Mesothelial cell of epicardium (in vitro differentiated cells): ENCODE measurements at places on chromosomes 13 and 19.

DNA sequence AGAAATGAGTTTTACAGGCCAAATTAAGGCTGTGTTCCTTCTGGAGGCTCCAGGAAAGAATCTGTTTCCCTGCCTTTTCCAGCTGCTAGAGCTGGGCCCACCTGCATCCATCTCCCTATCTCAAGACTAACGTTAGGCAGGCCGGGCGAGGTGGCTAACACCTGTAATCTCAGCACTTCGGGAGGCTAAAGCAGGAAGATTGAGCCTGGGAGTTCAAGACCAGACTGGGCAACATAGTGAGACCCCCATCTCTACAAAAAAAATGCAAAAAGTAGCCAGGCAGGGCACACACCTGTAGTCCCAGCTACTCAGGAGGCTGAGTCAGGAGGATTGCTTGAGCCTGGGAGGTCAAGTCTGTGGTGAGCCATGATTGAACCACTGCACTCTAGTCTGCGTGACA, 14.6 kb downstream of the HIF3A start:
- DNase-seq, result no peak

DNA sequence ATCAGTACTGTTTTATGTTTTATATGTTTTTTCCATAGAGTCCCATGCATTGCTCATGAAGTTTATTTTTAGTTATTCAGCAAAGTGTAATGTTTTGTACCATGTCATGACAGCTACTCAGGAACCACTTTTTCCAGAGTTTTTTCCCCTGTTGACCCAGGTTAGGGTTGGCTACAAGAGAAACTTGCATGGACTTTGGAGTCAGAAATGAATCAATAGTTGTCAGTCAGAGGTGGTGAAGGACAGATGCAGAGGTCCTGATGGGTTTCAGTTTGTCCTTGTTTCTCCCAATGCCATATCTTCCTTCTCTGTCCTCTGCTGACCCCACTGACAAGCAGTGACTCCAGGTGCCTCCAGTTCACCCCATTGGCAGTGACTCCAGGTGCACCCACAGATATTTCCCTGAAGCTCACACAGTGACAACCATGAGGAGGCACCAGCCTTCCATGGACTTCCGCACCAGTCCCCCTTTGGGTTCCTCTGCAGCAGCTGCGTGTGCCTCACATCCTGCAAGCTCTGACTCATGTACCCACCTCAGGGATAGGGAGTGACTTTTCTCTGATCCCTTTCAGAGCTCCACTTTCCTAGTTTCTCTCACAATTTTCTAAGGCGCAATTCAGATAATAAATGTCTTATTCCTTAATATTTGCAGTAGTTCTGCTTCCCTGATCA, 92.1 kb downstream of the AKAP11 start:
- no peak for DNase-seq

- DNase-seq, result no peak
These were observed 2.7 kb downstream of the CC2D1A start for GRCh38 chr19:13908674-13909073.

- DNase-seq, result no peak
These were observed 71.6 kb upstream of the TM9SF2 start for GRCh38 chr13:99429670-99430069.

GRCh38 chr19:19530423-19530804, 1.7 kb downstream of the YJEFN3 start:
- DNase-seq, result no peak

DNA sequence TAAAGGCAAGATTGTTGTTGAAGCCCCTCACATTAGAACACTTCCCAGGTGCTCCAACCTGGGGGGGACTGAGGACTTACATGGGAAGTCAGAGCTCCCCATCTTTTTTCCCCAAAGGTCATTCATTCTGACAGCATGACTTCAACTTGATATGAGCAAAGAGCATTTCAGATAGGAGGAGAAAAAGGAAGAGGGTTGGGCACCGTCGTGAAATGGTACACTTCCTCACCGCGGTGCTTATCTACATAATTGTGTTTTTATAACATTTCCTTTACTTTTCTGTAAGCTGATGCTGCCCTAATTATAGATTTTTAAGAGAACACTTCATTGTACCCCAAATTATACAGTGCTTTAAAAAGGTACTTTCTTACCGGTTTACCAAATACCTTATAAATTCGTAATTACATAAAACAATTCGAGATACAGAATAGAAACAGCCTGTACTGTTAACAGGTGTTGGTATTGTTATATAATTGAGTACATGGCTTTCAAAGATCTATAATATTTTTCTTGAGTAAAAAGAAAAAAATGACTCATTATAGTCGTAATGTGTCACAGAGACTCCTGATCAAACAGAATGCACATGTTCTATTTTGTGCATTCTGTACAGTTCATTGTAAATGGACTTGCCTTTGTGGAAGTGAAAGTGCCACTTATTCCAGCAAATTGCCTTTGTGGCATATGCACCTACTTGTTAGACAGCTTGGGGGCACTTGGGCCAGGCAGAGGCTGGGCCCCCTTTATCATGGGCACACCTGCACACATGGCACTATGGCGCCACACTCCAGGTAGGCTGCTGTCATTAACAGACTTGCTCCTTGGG, 81.8 kb downstream of the GGACT start:
- DNase-seq, result no peak

DNA sequence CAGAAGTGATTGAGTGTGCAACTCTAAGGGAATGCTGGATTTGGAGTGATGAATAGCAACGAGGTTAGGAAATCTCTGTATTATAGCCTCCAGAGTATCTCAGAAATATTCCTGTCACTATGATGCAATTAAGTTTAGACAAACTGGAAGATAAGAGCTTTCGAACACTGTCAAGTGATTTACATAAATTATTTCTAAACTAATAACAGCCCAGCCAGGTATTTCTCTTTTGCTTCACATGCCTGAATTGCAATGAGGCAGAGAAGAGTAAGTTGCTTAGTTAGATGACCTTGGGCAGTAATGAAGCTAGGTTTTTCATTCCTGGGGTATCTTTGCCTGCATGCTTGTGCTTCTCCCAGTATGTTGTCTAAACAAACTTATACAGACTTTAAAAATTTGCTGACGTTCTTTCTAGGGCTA, 134.5 kb downstream of the LMO7 start:
- DNase-seq, result no peak

GRCh38 chr13:44719857-44720671, 143.9 kb upstream of the TSC22D1 start:
- DNase-seq, result no peak

- DNase-seq, result no peak
These were observed 10.9 kb downstream of the GARRE1 start for GRCh38 chr19:34265221-34265650.

DNA sequence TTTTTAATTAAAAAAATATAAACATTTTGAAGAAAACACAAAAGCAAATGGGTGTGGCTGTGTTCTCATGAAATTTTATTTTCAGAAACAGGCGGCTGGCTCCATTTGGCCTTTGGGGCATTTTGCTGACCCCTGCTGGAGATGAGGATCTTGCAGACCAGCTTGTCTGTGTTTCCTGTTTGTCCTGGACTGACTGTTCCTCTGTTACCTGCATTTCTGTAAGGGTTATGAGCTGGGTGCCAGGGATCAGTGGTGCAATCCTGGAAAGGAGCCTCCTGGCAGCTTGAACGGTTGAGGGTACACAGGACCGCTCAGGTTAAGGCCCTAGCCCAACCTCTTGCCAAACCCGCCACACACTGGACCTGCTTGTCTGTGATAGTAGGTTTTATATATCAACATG, 49.9 kb downstream of the ZNF787 start:
- no peak for DNase-seq

DNA sequence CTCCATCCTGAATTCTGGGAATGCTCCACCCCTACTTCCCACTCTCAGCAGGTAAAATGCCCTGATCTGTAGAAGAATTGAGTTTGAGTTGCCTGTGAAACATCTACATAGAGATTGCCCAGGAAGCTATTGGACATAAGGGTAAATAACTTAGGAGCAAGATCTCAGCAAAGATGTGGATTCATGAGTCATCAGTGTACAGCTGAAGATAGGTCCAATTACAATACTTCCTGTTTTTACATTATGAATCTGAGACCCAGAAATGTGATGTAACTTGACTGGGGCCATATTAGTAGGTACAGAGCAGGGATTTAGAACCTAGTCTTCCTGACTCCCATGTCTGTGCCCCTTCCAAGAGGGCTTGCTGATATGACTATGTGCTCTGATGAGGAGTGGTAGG, 79.4 kb upstream of the FNDC3A start:
- no peak for DNase-seq

DNA sequence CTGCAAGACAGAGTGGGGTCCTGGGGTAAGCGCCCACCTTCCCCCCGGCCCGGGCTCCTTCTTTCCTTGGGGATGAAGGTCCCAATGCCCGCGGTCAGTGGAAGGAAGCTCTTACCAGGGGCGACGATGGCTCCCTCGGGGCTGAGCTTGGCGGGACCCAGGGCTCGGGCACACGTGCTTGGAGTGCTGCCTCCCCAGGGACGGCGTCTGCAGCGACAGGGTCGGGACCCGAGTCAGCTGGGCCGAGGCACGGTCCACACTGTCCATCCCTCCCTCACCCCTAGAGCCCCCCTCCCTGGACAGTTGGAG, 3.5 kb downstream of the JSRP1 start:
- DNase-seq, result no peak

- no peak for DNase-seq
These were observed 158.8 kb upstream of the SPRY2 start for GRCh38 chr13:80499536-80500290.

DNA sequence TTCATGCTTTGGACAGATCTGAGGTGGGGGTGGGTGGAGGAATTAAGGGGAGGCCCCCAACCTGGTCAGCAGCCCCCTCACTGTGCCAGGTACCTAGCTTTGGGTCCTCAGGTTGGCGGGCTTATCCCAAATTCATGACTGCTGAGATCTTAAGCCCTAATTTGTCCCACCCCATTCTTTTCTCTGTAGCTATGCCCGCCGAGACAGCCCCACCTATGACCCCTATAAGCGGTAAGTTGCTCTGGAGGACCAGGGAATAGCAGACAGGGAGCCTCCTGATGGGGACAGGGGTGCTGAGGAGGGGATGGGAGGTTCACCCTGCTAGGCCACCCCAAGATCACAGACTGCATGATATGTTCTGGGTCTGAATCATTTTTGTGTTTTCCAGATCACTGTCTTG, 14.3 kb downstream of the ZNF296 start:
- no peak for DNase-seq

GRCh38 chr13:20719783-20720182, 16.3 kb downstream of the IL17D start:
- no peak for DNase-seq

GRCh38 chr13:108850691-108851090, 221.3 kb downstream of the MYO16 start:
- DNase-seq, result no peak

DNA sequence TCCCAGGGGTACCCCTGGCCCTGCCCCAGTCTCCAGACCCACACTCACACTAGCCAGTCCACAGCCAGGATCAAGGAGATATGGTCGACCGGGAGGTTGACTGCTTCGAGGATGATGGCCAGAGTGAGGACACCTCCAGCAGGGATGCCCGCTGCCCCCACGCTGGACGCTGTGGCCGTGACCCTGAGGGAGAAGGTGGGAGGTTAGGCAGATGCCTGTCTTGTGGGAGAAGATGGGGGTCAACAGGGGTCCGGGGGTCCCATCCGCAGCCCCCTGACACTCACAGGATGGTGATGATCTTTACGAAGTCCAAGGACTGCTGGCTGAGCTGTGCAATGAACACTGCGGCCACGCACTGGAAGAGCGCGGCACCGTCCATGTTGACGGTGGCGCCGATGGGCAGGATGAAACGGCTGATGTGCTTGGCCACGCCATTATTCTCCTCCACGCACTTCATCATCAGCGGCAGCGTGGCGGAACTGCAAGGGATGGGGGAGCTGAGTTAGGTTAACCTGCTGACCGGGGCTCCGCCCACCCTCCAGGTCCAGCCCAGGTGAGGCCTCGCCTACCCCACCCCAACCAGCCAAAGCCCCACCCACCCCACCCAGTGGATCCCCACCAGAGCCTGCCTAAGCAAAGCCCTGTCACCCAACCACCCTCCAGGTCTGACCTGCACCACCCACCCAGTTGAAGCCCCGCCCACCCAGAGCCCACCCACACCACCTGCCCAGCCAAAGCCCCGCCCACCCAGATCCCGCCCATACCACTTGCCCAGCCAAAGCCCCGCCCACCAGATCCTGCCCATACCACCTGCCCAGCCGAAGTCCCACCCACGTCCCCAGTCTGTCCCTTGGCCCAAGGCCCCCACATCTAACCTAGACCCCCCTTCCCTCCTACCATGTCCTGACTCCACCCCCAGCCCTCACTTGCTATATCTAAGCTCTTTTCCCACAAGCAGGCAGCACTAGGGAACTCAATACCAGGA, 11.2 kb downstream of the SLC1A5 start:
- no peak for DNase-seq

- DNase-seq, result no peak
These were observed 11.8 kb upstream of the BTBD2 start for GRCh38 chr19:2027361-2027760.

- DNase-seq, result no peak
These were observed 6.9 kb upstream of the CEACAM5 start for GRCh38 chr19:41701401-41702075.

- no peak for DNase-seq
These were observed 870 bp downstream of the ZNF442 start for GRCh38 chr19:12364391-12365235.

DNA sequence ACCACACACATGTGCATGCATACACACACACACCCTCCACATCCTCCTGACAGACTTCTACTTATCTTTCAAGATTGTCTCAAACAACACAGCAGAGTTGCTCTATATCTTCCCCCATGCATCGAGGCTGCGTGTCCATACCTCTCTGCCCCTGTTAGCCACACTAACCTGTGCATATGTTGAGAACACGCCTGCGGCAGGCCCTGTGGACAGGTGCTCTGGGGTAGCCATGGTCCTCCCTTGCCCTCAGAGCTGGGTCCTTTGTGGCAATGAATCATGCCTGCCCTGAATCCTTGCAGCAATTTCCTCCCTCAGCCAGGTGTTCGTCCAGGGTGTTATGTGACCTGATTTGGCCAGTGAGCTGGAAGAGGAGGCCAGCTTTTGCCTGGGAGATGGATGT, 213.3 kb downstream of the KATNAL1 start:
- DNase-seq, result no peak
